ENCODE measurements at places on chromosomes 12 and 14.
A peak's percentile ranks its signal among the peaks of the same experiment; 100 is the strongest.

- DNase-seq: no peak
Observed at GRCh38 chr12:44000309-44000952, 164.6 kb downstream of the TMEM117 start.

DNA sequence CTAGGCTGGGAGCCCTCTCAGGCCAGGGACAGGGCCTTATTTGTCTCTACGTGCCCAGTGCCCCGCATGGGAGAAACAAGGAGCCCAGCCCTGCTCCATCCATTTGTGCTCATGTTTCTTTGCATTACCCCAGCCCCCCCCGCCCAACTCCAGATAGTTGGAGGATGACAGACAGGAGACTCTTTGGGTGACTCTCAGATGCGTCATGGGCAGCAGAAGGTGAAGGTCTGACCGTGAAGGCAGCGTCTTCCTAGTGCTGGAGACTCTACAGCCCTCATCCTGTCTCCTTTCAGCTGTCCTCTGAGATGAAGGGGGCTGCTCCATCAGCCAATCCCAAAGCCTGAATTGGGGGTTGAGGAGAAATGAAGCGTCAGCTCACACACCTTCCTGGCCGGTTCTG is 283 bp upstream of the PSMB11 start:
- DNase-seq: no peak

DNA sequence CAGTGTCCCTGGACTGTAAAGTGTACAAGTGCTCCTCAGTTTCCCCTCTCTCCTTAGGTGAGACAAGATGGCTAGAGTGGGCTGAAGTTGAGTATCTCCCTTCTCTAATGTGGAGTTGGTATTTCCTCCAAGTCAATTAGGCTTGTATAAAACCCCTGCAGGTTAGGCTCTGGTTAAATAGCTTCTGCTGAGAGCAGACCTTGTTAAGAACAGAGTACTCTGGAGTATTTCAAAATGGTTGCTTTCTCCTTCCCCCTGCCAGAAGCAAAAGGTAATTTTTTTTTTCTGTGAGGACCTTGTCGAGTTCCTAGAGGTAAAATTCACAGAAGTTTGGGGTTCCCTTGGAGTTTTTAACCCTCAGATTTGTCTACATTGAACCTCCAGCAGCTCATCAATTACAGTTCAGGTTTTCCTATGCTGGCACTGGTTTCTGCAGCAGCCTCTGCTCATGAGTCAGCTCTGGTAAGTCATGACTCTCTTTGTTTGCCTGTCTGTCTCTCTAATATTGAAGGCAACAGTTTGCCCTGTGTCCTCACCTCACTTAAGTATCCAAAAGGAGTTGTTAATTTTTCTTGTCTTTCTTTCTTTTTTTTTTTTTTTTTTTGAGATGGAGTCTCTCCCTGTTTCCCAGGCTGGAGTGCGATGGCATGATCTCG is 27.8 kb upstream of the GLIPR1 start:
- DNase-seq: no peak

DNA sequence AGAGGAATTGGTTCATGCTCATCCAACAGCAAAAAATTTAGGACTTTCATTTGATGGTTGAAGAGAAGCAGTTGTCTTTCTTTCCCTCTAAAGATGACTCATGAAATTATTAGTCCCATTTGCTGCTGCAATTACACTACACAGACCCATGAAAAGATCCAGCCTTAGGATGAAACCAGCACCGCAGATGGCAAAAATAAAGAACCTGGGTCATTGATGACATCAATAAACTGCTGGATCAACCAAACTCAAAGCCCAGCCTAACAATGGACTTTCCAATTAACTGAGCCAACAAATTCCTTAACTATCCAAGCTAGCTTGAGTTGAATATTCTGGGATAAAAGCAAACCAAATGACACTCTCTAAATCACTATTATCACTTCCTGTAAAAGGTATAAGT is 20.7 kb downstream of the DICER1 start:
- DNase-seq: no peak

DNA sequence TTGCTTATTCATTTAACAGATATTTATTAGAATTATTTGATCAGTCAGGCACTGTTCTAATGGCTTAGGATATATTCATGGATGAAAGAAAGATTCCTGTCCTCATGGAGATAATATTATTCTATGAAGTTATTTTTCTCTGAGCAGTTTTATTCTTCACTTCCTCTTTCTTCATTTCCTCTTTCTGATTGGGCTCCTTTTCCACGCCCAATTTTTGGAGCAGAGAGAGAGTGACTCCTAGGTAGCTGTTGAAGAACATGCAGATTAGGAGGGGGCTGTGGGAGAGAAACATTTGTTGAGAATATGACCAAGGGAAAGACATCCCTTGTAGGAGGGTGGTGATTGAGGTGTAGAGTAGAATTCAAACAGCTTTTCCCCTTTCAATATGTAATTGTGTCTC is 6.0 kb upstream of the YARS2 start:
- DNase-seq: no peak

DNA sequence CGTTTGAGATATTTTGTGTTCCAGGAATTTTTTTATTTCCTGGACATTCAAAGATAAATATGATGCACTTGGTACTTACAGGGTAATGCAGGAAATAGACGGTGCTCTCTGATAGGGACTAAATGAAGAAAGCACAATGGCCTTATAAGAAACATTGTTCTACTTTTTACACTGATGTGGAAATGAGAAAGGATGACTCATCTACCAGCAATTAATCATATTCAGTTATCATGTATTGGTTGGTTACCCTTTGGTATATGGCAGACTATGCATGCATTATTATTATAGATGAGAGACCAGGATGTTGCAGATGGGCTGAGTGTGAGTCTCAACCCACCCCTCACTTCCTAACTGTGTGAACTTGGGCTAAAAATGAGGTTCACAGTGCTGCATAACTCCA is 222.2 kb downstream of the FLRT2 start:
- no peak for DNase-seq

DNA sequence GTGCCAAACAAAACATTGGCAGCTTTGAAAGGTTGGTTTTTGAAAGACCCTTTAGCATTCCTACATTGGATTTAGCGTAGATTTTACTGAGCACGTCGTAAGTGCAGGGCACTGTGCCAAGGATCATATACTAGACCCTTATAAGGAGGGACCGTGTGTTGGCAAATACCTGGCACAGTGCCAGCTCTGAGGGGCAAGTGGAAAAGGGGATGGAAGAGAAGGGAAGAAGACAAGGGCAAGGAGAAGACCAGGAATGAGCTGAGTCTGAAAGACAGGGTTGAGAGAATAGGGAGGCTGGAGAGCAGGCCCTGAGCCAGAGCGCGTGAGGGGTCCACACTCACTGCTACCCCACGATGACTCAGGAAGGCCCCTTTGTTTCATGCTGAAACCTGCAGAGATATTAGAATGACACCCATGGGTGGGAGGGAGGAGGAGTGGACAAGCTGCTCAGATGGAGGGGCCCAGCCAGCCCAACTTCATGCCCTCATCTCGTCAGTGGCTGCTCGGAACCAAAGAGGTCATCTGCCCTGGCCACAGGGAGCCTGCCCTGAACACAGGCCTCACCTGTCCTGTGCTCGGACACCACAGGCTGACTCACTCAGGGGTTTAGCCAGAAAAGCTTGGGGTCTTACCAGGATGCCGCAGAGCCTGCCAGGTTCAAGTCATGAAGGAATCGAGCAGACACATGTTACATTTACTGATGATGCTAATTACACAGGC is 25.0 kb downstream of the RAB35 start:
- peak; percentile 11 for DNase-seq

- no peak for DNase-seq
Observed at GRCh38 chr14:76324133-76324532, 51.8 kb upstream of the ESRRB start.

GRCh38 chr14:51185754-51186153 is 54.3 kb upstream of the TMX1 start:
- DNase-seq: no peak

GRCh38 chr12:121741743-121742142 is 29.2 kb downstream of the TMEM120B start:
- DNase-seq: no peak

- no peak for DNase-seq
Observed at GRCh38 chr14:94427016-94427613, 25.5 kb downstream of the SERPINA11 start.

DNA sequence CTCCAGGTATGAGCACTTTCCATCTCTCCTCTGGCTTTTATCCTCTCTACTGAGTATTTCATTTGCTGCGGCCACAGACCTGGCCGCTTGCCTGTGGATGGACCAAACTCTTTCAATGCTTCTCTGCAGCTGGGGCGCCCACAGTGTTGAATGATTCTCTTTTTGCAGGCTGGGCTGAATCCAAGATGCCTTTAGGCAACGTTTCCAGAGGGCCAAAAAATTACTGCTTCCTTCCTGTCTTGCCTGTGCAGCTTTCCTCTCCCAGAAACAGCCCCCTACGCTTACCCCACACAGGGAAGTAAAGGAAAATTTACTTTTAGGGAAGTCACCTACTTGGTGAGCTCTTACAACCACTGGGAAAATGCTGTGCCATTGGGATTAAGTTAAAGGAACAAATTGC is 55.6 kb upstream of the JDP2 start:
- DNase-seq: no peak

- DNase-seq: no peak
Observed at GRCh38 chr12:129815846-129816245, 88.0 kb downstream of the TMEM132D start.

- no peak for DNase-seq
Observed at GRCh38 chr12:50419112-50419909, 18.6 kb downstream of the LARP4 start.

GRCh38 chr14:74203639-74204038 is 35.6 kb upstream of the VSX2 start:
- no peak for DNase-seq

- DNase-seq: no peak
Observed at GRCh38 chr12:11875414-11875935, 195.3 kb upstream of the BCL2L14 start.

DNA sequence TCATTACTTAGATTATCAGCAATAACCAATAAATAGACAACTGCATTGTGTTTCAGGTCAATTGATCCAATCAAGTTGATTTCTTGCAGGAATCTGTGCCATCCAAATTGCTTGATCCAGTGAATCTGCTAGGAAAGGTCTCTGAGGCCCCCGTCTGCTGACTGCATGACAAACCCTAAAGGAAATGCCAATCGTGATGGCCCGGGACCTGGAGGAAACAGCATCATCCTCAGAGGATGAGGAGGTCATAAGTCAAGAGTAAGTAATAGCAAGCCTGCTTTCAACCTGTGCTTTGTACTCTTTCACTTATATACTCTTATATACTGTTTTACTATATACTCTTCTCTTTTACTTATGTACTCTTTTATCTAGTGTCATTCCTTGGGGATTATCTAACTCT is 1.9 kb downstream of the TTLL5 start:
- no peak for DNase-seq

GRCh38 chr12:47844264-47845019 is 24.7 kb upstream of the HDAC7 start:
- no peak for DNase-seq

DNA sequence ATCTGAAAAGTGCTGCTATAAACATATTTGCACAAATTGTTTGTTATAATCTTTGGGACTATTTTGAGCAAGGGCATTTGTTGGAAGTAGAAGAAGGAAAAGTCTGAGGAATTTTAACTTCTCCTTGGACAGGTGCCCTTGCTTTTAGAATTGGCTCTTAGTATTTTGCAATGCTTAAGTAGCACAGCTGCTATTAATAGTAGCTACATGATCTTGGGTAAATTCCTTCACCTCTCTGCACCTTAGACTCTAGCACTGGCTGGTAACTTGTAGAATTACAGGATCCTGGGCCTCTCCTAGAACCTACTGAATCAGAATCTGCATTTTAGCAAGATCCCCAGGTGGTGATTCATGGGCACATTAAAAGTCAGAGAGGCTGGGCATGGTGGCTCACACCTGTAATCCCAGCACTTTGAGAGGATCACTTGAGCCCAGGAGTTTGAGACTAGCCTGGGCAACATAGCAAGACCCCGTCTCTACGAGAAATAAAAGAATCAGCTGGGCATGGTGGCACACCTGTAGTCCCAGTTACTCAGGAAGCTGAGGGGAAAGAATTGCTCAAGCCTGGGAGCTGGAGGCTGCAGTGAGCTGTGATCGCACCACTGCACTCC is 10.8 kb upstream of the TMEM120B start:
- DNase-seq: no peak

- no peak for DNase-seq
Observed at GRCh38 chr12:127108360-127109215, 1158.4 kb upstream of the TMEM132C start.

DNA sequence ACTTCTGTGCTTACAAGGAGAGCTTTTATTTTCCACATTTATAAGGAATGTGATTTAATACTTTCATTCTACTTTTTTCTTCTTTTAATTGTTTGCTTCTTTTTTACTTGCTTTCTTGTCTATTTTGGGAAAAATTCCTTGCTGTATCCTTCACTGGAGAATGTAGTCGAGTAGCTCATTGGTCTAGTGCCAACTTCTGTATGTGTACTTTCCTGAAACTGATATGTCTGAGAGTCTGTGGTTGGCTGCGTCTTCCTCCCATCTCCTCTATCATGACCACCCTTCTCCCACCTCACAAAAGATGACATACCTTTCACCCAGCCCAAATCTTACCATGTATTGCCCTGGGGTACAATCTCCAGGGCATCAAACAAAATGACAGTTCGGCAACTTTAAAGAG is 51.8 kb downstream of the MSRB3 start:
- DNase-seq: no peak

DNA sequence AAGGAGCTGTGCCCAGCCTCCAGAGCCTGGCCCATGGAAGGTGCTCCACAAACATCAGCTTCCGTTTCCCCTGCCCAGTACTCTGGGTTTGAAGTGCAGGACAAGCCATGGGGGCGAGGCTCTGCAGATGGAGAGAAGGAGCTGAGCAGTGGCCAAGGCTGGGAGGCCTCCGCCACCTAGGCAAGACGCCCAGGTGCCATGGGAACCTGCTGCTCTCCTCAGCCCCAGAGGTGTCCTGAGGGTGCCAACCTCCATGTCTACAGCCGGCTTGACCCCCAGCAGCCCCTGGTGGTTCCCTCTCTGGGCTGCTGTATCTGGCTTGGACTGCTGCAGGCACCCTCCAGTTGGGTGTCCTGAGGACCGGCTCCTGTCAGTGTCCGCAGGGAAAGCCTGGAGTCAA is 12.4 kb downstream of the KRT71 start:
- DNase-seq: no peak

DNA sequence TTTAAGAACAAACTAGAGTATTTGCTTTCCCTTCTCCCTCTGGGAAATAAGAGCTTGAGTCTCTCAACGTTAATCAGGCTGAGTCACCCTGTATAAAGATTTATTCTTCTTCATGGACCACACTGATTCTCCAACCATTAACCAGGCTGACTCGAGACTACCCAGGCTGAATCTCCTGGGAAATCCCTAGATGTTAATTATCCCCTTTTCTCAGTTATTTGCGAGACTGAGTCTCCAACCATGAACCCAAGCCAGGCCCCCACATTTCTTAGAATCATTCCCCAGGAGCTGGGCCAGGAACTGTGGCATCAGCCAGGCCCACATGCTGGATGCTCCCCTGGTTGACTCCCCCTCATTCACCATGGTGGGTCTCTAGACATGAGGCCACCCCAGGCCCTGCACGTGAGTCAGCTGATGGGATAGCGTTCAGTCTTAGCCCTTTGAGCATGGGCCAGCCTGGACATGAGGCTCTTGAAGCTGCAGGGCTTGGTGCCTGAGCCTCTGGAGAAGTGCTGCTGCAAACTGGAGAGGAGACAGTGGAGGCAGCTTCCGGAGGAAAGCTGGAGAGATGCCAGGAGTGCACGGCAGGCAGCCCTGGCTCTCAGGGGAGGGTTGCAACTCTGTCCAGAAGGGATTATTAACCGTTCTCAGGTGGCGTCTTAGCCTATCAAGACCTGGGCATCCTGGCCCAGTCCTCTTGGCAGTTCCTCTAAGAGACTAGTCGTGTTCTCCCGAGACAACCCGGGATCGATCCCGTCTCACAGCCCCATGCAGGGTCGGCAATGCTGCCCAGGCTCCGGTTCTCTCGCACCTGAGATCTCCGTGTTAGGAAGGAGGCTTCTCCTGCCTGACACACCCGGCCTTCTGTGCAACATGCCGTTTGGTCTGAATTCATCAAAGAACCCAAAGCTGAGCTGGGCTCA is 296.6 kb downstream of the ADGRD1 start:
- no peak for DNase-seq
